OCI-LY7 (cell line): ENCODE measurements at places on chromosomes 11 and 22.

DNA sequence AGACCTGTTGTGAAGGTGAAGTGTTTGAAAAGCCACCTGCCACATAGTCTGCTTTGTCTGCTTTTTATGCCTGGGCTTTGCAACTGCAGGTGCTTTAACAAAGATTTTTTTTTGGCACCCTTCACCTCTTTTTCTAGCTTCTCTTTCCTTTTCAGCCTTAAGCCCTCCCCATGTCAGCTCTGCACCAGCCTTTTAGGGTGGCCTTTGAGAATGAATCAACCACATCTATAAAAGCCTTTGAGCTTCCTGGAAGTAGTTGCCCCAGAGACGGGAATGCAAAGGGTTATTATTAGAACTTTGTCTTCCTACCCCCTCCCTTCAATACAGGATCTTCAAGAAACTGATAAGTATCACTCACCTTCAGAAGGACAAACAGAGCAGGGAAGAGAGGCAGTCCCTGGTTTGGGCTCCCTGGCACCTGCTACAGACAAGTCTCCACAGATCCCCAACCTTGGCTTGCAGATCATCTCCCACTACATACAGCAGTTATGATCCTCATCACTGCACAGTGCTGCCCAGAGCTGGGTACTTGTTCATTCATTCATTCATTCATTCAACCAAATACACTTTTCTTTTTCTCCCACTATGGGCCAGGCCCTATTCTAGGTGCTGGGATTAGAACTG is 8.0 kb downstream of the PVALB start:
- no peak for DNase-seq

- peak; percentile 48 for DNase-seq
Observed at GRCh38 chr11:36540998-36541397, 26.8 kb upstream of the RAG1 start.

DNA sequence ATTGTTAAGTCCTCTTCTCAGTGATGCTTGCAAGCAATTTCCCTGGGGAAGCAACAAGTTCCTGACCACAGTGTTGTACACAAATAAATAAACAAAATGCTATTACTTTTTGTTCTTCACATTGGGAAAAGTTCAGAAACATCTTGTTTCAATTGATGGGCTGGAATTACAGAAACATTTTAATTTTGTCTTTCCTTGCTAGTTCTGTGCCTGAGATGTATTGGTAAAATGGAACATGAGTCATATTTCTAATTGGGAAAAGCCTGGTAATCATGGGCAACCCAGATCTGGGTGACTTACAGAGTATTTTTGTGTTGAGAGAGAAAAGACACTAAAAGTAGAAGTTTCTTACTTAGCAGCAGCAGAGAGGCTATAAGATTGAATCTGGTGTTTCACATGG is 576 bp upstream of the BLID start:
- DNase-seq, result no peak

DNA sequence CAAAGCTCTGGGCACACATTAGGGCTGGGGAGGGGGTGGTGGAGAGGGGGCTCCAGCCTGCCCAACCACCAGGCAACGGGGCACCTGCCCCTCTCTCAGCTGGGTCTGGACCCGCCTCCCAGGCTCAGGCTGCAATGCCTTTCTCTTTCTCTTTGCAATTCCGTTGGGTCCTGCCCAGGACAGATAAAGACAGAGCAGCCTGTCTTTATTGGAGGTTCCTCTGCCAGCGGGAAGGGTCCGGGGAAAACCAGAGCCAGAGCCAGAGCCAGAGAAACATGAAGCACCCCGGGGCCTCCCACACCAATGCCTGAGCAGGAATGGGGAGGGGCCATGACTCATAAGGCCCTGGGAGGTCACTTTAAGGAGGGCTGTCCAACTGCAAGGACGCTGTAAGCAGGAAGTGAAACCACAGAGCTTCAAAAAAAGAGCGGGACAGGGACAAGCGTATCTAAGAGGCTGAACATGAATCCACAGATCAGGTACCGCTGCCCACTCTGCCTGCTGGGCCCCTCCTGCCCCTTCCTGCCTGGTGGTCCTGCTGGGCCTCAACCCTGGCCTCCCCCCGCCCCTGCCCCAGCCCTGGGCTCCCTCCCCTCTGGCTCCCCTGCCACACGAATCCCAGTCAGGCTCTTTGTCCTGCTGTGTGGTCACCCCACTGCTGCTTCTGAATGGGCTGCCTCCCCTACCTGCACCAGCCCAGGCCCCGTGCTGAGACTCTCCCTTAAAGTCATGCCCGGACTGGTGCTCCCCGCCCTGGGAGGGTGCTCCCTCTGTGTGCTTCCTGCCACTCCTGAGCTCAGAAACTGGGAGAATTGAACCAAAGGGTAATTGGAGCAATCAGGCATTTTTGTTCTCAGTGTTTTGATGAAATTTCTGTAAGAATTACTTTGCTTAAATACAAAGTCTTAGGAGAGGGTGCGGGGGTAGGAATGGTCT is at the start of gene APOBEC3B:
TSS of gene APOBEC3B (plus strand) at position 356 of the 936 bp plus-strand sequence. CDS start at position 463, 107 bp downstream.
- peak; percentile 47 for DNase-seq

GRCh38 chr22:36356708-36357624 is 30.8 kb downstream of the MYH9 start:
- DNase-seq, result no peak

DNA sequence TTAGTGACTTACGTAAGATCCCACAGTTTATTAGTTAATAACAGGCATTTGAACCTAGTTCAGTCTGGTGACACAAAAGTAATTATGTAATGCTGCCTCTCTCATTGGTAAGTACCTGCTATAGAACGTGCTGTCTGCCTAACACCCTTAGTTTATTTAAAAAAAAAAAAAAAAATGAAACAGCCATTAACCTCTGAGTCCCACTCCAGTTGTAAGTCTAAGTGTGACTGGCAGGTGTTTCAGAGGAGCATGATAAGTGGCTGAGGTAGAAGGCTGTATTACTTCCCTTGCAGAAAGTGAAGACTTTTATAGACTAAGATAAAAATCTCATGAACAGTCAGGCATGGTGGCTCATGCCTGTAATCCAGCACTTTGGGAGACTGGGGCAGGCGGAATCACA is 140.5 kb downstream of the TRIM44 start:
- no peak for DNase-seq

DNA sequence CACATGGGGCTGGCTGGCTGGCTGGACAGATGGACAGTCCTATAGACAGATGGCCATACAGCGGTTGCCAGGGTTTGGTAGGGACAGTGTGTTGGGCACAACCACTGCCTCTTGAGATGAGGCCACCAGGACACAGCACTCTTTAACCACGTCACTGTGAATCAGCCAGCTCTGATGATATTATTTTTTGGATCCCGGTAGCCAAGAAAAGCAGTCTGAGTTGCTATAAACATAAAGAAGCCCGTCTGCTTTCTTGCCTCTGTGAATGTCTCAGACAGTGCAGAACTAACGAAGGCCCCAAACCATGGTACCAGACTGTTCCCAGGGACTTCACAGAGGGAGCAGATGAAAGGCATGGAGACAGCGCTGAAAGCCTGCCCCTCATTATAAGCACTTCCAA is 115.9 kb upstream of the CSNK2A3 start:
- no peak for DNase-seq
